ENCODE measurements at places on chromosomes 4 and X. TPM values are rescaled to one million over a fixed set of nuclear protein-coding genes. Genes with fewer than 3 reads are reported as not detected.

DNA sequence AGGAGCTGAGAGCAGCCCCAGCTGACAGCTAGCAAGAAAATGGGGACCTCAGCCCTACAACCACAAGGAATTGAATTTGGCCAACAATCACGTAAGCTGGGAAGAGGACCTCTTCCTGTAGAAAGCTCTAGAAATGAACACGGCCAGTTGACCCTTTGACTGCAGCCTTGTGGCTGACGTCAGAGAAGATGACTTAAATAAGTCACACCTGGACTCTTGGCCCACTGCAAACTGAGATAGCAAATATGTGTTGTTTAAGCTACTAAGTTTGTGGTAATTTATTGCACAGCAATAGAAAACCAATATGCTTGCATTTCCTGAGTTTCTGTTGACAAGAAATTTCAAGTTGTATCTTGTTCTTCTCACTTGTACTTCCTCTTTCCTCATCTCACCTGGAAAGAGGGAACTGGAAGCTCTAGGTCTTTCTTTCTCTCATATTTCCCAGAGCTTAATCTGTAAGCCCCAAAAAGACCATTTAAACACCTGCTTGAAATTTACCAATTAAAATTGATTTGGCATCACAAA is 18.8 kb downstream of the PRKG2 start:
- H3K4me1 ChIP-seq: no peaks in the 10 kb centered on the region
- no peak overlapping the region for H3K4me3 ChIP-seq
- no peaks in the 10 kb centered on the region for H3K27me3 ChIP-seq
- no peak overlapping the region for H3K27ac ChIP-seq
- no peaks in the 10 kb centered on the region for H3K36me3 ChIP-seq

GRID2 gene
- not detected for total RNA-seq

- H3K27ac ChIP-seq: no peak overlapping the region
- no peak for DNase-seq
- H3K27me3 ChIP-seq: no peaks in the 10 kb centered on the region
Measured at GRCh38 chr4:78765432-78766006, 10.6 kb upstream of the BMP2K start.

- H3K36me3 ChIP-seq: no peaks in the 10 kb centered on the region
- H3K27me3 ChIP-seq: no peaks in the 10 kb centered on the region
- H3K27ac ChIP-seq: no peak overlapping the region
- H3K4me3 ChIP-seq: no peak overlapping the region
Measured at GRCh38 chr4:125338814-125339213, 24.1 kb downstream of the FAT4 start.

- no peak overlapping the region for H3K27ac ChIP-seq
- DNase-seq: peak; percentile 45
- H3K4me1 ChIP-seq: no peaks in the 10 kb centered on the region
- no peaks in the 10 kb centered on the region for H3K36me3 ChIP-seq
- H3K4me3 ChIP-seq: no peak overlapping the region
Measured at GRCh38 chr4:48578132-48578968, 88.3 kb downstream of the ZAR1 start.

- H3K27me3 ChIP-seq: no peaks in the 10 kb centered on the region
- 0 out of 2 replicates have a peak, but pooled peaks cover 3% of the 10 kb centered on the region for H3K4me1 ChIP-seq
- H3K27ac ChIP-seq: no peak overlapping the region
- no peaks in the 10 kb centered on the region for H3K36me3 ChIP-seq
Measured at GRCh38 chrX:21479695-21480270, 105.6 kb downstream of the CNKSR2 start.

DNA sequence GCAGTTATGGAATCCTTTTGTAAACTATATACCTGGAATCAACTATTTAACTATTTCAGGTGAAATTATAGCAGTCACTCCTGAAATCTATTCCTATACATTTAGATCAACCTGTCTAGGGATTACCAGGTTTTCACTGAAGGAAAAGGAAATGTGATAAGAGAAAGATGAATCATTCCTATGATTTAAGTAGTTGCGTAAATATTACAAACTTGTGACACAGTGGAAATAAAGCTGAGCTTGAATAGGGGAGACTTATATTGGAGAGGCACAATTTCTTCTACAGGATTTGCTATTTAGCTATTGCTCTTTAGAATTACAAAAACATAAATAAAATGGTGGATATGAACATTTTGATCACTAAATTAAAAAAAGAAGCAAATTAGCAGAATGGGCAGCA is 284.1 kb upstream of the EPHA5 start:
- no peak for DNase-seq
- H3K27ac ChIP-seq: no peak overlapping the region
- no peaks in the 10 kb centered on the region for H3K4me1 ChIP-seq
- no peaks in the 10 kb centered on the region for H3K27me3 ChIP-seq
- H3K4me3 ChIP-seq: no peak overlapping the region
- H3K36me3 ChIP-seq: no peaks in the 10 kb centered on the region

GRCh38 chr4:31737419-31737818 is 1017.2 kb downstream of the PCDH7 start:
- no peak overlapping the region for H3K27ac ChIP-seq
- no peaks in the 10 kb centered on the region for H3K36me3 ChIP-seq
- no peak for DNase-seq
- no peaks in the 10 kb centered on the region for H3K27me3 ChIP-seq

UGT2B15 gene
- total RNA-seq: 0.32 TPM

DNA sequence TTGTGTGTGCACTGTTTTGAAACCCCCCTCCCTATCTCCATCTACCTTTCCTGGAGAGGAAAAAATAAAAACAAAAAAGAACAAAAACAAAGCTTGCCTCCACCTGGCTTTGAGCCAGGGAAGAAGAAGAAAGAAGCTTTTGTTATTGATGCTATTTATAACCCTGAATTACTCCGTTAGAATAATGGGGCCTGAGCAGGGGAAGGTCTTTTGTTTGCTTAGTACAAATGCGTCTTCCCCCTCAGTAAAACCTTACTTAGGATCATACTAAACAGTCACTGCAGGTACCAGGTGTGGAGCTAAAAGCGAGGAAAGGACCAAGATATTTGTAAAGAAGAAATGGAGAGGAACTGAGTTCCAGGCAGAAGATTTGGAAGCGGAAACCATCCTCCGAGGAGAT is 352.1 kb downstream of the KCNIP4 start:
- no peaks in the 10 kb centered on the region for H3K4me1 ChIP-seq
- no peak for DNase-seq
- H3K27me3 ChIP-seq: no peaks in the 10 kb centered on the region
- no peak overlapping the region for H3K27ac ChIP-seq
- no peaks in the 10 kb centered on the region for H3K36me3 ChIP-seq
- H3K4me3 ChIP-seq: no peak overlapping the region

CT45A2 gene
- total RNA-seq: not detected

DNA sequence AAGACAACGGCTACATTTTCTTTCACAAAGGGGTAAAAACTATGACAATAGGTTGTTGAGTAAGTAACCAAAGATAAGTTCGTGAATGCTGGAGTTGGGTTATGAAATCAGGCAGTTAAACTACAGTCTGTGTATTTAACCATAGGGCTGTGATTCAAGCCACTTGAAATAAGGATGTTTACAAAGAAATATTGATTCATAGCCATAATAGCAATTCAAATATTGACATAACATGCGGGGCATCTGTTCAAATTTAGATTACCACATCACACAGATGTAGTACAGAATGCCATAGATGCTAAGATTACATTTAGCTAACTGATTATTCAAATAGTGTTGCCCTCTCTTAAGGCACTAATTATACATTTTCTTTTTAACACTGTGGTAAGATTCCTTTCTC is 364.1 kb downstream of the FSTL5 start:
- no peaks in the 10 kb centered on the region for H3K27me3 ChIP-seq
- H3K36me3 ChIP-seq: no peaks in the 10 kb centered on the region
- H3K4me3 ChIP-seq: no peak overlapping the region

GRCh38 chr4:8009097-8009496 is 69.4 kb upstream of the AFAP1 start:
- H3K27me3 ChIP-seq: no peaks in the 10 kb centered on the region
- H3K4me1 ChIP-seq: no peaks in the 10 kb centered on the region

KLHL13 gene
- 9.1 TPM for total RNA-seq

DNA sequence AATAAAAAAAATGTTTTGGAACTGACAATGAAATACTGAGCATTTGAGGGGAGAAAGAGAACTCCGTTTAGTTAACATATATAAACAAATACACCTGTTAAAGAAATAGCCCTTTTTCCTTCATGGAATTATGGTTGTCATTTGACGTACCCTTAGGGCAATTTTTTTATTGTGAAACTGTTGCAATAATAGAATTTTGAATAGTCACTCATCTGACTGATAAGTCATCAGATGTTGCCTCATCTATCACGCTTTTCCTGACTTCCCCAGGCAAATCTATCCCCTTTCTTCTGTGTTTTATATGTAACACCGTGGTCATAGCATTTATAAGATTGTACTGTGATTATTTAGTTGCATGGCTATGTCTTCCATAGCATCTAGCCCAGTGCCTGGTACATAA is 69.0 kb upstream of the HDAC8 start:
- DNase-seq: no peak
- H3K4me3 ChIP-seq: no peak overlapping the region
- H3K36me3 ChIP-seq: no peaks in the 10 kb centered on the region
- H3K27ac ChIP-seq: no peak overlapping the region
- H3K27me3 ChIP-seq: no peaks in the 10 kb centered on the region
- no peaks in the 10 kb centered on the region for H3K4me1 ChIP-seq

DNA sequence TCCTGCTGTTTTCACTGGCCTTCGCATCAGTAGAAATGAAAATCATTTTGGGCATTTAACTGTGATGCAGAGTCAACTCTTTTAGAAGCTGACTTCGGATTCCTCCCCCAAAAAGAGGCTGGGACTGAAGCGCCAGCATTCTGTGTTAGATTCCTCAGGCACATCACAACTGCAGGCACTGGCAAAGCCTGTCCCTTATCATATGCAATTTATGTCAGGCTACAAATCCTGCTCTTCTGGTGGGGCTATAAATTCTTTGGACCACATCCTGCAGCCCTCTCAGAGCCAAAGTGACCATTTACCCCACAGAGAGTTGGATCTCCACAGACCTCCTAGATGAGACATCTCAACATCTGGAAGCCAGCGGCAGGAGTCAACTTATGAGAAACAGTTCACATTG is 138.4 kb downstream of the CBR4 start:
- H3K27me3 ChIP-seq: no peaks in the 10 kb centered on the region
- no peaks in the 10 kb centered on the region for H3K4me1 ChIP-seq
- no peak for DNase-seq
- H3K27ac ChIP-seq: no peak overlapping the region
- no peak overlapping the region for H3K4me3 ChIP-seq

PABPC1L2B gene
- total RNA-seq: not detected

GRCh38 chrX:121987163-121987562 is 939.8 kb downstream of the GLUD2 start:
- no peak for DNase-seq
- no peaks in the 10 kb centered on the region for H3K4me1 ChIP-seq
- no peak overlapping the region for H3K4me3 ChIP-seq
- no peak overlapping the region for H3K27ac ChIP-seq
